ENCODE measurements at places on chromosomes 7 and 10. TPM values are rescaled to one million over a fixed set of nuclear protein-coding genes. Genes with fewer than 3 reads are reported as not detected.

FRAT1 gene
- polyA plus RNA-seq, result 4.3 TPM

FAM180A gene
- polyA plus RNA-seq, result 0.19 TPM

MMRN2 gene
- 26.1 TPM for polyA plus RNA-seq

NRCAM gene
- polyA plus RNA-seq, result 24.3 TPM

MGAM2 gene
- polyA plus RNA-seq, result 0.68 TPM

C7orf57 gene
- 0.71 TPM for polyA plus RNA-seq

PDE1C gene
- polyA plus RNA-seq, result 4.0 TPM

HDAC9 gene
- polyA plus RNA-seq, result 8.1 TPM

BBIP1 gene
- polyA plus RNA-seq, result 58.1 TPM

PRSS37 gene
- 1.3 TPM for polyA plus RNA-seq

- no peak for DNase-seq
Measured at GRCh38 chr7:142642316-142642715, 107.0 kb upstream of the PRSS1 start.

- no peak for DNase-seq
Measured at GRCh38 chr7:157832421-157832820, 495.6 kb downstream of the DNAJB6 start.

GRCh38 chr7:47043304-47043703 is 538.6 kb downstream of the TNS3 start:
- DNase-seq, result no peak

DNA sequence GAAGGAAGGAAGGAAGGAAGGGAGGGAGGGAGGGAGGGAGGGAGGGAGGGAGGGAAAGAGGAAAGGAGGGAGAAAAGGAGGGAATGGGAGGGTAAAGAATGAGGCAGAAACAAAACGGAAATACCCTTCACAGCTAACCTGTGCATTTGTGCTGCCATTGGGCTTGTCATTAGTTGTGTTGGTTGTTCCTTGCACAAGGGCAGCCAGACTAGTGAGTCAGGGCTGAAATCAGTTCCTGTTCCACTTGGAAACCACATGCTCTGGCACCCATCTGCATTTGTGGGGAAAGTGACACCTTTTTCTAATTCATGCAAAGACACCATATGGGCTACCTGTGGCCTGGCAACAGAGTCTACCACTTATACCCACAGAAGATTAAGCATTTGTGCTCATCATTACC is 1004.0 kb upstream of the C7orf33 start:
- DNase-seq, result no peak

- no peak for DNase-seq
Measured at GRCh38 chr7:324011-324410, 34.0 kb downstream of the FOXL3 start.

DNA sequence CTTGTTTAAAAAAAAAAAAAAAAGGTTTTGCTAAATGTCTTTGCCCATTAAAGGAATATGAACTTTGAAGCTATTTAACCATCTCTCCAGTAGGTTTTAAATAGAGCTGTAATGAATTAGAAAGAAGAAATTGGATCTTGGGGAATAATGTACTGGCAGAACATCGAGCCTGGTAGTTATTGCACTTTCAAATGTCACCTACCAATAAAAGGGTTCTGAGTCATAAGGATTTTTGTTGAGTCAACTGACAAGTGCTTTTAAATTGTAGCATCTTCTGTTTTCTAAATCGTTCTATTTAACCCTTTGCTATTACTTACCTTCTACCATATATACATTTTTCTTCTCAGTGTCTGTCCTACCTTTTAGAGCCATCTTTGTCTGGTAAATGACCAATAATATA is 10.7 kb downstream of the CUTC start:
- DNase-seq, result no peak

GRCh38 chr7:100351657-100352058 is 6.3 kb upstream of the PILRB start:
- no peak for DNase-seq

DNA sequence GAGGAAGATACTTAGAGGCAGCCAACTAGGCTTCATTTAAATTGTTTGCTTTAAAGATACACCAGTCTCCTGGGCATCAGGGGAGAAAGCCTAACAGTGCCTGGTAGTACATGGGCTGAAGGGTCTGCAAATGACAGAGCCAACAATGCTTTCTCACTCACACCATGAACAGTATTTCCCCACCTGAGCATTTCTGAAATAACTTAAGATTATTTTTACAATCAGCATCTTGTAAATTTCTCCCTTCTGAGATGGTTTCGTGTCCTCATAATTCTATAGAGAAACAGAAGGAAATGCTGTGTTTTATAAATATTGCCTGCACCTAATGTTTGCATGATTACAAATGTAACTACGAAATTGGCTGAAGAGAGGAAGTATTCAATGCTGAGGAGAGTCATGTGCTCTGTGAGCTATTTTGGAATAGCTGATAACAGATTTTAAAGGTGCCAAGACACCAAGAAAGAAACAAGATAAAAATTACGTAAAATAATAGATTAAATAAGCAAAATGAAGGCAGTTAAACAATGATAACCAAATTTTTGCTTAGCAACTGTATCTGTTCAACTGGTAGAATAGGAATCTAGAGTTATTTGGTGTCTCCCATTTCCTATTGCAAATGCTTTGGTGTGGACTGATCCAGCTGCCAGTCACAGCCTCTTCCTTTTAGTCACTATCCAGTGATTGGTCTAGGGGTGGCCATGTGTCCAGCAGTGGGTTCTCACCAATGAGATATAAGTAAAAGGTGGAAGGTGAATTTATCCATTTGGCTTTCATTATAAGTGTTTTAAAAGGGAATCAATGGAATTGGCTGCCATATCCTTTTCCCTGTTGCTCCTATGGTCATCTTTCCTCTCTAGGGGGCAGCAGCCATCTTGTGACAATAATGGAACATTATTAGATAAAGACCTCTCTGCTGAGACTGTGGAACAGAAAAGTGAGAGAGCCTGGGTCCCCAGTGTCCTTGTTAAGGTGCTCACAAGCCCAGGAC is 167.9 kb upstream of the SLC26A5 start:
- no peak for DNase-seq

- DNase-seq, result no peak
Measured at GRCh38 chr10:20041931-20042330, 225.7 kb downstream of the PLXDC2 start.

DNA sequence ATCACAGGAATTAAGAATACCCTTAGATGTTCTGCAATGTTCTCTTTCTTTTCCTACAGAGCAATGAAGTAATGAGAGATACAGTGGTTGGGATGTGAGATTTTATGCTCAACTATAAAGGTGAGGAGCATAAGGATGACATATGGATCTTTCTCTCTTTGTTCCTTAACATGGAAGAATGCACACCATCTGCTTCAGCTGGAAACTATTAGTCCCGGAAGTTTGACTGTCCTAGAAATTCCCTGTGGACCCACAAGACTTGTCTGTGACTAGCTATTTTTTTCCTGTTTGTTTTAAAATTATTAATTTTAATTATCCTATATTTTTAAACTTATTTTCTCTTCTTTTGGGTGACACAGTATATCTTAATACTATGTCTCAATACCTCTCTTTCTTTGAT is 80.2 kb downstream of the DKK1 start:
- DNase-seq, result no peak

DNA sequence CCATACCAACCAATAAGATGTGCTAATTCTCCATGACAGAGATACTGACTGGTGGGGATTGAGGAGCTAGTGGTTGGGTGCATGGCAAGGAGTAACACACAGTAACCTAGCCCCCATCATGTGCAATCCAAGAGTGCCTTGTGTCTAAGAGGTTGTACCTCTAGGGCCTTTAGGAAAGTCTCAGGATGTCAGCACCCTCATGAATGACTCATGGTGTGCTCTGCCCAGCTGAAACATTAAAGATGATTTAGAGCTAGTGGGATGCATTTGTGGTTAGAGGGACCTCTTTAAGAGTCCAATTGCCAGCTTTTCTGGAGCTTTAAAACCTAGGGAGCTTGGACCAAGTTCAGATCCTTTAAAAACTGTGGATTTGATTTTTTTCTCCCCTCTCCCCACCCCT is 181.1 kb downstream of the HERPUD2 start:
- DNase-seq, result no peak

DNA sequence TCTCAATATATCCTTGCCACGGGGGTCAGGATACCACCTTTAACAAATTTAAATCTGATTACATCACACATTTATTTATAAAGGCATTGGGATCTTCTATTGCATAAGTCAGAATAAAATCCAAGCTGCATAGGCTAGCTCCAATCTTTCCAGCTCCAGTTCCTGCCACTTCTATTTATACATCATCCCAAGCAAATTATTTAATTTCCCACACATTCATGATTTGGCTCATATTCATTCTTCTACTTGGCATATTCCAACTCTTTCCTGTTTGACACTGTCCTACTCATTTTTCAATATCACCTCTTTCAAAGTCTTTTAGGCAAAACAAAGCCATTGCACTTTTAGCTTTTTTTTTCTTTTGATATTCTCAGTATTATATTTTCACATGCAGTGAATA is 579.0 kb upstream of the FZD8 start:
- no peak for DNase-seq
